ENCODE measurements at places on chromosomes 11 and 22. TPM values are rescaled to one million over a fixed set of nuclear protein-coding genes. Genes with fewer than 3 reads are reported as not detected.

CD59 gene
- 665 TPM for total RNA-seq

FEN1 gene
- 6.9 TPM for total RNA-seq

SPA17 gene
- 3.9 TPM for total RNA-seq

RAB3IL1 gene
- total RNA-seq, result 23.8 TPM

KCNK4 gene
- not detected for total RNA-seq

TPH1 gene
- 14.9 TPM for total RNA-seq

- DNase-seq, result no peak
Observed at GRCh38 chr11:88484873-88485621, 147.5 kb upstream of the CTSC start.

GRCh38 chr11:77444261-77444660 is 29.6 kb downstream of the PAK1 start:
- DNase-seq, result no peak

DNA sequence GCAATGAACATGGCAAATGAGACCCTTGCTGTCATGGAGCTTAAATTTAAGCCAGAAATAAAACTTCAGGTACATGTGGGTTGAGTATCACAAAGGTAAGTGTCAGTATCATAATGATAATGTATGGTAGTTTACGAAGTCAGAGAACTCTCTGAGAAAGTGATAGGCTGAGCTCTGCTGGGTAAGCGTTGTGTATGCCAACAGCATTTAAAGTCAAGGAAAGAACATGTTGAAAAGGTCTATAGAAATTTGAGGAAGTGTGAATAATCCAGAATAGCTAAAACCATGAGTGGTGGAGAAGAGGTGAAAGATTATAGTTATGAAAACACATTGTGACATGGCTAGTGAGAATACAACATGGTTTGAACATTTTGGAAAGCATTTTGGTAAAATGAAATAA is 17.4 kb upstream of the CTSC start:
- no peak for DNase-seq

- no peak for DNase-seq
Observed at GRCh38 chr11:64605244-64605560, 14.2 kb downstream of the SLC22A12 start.

GRCh38 chr11:68855205-68855981 is 13.7 kb upstream of the CPT1A start:
- DNase-seq, result peak; percentile 83

Measured in aorta (tissue), 5 donors.